HFFc6 (cell line): ENCODE measurements at places on chromosomes 6 and 20. TPM values are rescaled to one million over a fixed set of nuclear protein-coding genes. Genes with fewer than 3 reads are reported as not detected.

- H3K4me1 ChIP-seq: no peaks in the 10 kb centered on the region; the same call in 1 of the 2 replicates
- H3K4me3 ChIP-seq: no peak overlapping the region
- H3K36me3 ChIP-seq: no peaks in the 10 kb centered on the region; the same call in 1 of the 2 replicates
- DNase-seq: no peak
- peaks cover 3% of the 10 kb centered on the region; the same call in 1 of the 2 replicates for H3K27me3 ChIP-seq
Observed at GRCh38 chr20:16262594-16262993, 310.7 kb downstream of the KIF16B start.

- no peak for DNase-seq
- H3K4me3 ChIP-seq: no peak overlapping the region
- peaks cover 8% of the 10 kb centered on the region for H3K27me3 ChIP-seq
- H3K27ac ChIP-seq: no peak overlapping the region
- H3K36me3 ChIP-seq: peaks cover 9% of the 10 kb centered on the region; the same call in 1 of the 2 replicates
- no peaks in the 10 kb centered on the region for H3K4me1 ChIP-seq
Observed at GRCh38 chr6:43733471-43734293, 36.3 kb upstream of the VEGFA start.

DNA sequence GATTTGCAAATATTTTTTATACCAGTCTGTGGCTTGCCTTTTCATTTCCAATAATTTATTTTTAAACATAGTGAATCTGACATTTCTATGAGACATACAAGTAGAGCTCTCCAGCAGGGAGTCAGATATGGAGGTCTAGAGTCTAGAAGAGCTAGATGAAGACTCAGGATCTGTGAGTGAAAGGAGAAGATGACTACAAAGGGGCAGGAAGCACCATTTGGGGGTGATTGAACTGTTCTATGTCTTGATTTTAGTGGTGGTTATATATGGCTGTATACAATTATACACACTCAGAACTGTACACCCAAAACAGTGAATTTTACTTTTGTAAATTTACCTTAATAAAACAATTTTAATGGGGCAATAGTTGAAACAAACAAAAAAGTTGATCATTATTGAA lies 127.9 kb upstream of the BACH2 start:
- no peaks in the 10 kb centered on the region for H3K36me3 ChIP-seq
- no peak overlapping the region for H3K27ac ChIP-seq
- H3K27me3 ChIP-seq: peaks cover 6% of the 10 kb centered on the region; the same call in 1 of the 2 replicates
- no peaks in the 10 kb centered on the region for H3K4me1 ChIP-seq

- no peaks in the 10 kb centered on the region for H3K4me1 ChIP-seq
- no peak for DNase-seq
- no peak overlapping the region for H3K4me3 ChIP-seq
- H3K27me3 ChIP-seq: peaks cover 5% of the 10 kb centered on the region
Observed at GRCh38 chr6:47456536-47456975, 21.0 kb upstream of the CD2AP start.

The AGPAT1 gene
- total RNA-seq: 101 to 111 TPM (median 108 TPM) in 3 replicates

The BMP2 gene
- 0.05 to 0.06 TPM in 2 of 3 replicates, not detected in the other for total RNA-seq
